Iris pigment epithelial cell (primary cell): ENCODE measurements at places on chromosomes 16 and 17.
A peak's percentile ranks its signal among the peaks of the same experiment; 100 is the strongest.

DNA sequence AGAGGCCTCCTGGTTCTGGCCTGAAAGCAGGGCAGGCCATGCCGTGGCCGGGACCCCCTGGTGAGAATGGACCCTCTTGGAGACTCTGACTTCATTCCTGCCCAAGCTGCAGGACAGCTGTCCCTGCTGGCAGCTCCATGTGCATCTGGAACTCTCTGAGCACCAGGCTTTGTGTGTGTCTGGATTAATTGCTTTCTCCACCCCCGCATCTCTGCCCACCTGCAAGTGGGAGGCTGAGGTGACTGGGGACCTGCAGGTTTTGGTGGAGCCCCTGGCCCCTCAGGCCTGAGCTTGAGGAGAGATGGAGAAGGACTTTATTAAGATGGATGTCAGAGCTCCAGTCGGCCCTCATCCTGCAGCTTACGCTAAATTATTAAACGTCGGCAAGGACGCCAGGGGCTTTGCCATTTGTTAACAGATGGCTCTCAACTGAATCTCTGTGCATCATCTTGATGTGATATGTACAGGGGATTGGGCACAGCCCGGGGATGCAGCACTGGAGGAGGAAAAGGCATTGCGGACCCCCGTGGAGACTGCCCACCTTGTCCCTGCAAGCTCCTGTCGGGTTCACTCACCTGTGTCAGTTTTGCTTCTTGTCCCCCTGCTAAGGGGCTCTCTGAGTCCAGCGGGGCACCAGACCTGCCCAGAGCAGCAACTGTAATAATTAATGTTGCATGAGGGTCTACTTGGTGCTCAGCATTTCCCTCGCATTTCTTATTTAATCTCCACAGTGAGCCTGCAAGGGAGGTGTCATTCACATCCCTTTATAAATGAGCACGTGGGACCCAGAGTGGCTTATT lies 154.1 kb upstream of the RPL38 start:
- no peak for DNase-seq

- DNase-seq, result peak; percentile 62
Measured at GRCh38 chr16:12674071-12674470, 129.6 kb downstream of the CPPED1 start.

- no peak for DNase-seq
Measured at GRCh38 chr16:65394281-65394680, 272.4 kb upstream of the CDH11 start.

DNA sequence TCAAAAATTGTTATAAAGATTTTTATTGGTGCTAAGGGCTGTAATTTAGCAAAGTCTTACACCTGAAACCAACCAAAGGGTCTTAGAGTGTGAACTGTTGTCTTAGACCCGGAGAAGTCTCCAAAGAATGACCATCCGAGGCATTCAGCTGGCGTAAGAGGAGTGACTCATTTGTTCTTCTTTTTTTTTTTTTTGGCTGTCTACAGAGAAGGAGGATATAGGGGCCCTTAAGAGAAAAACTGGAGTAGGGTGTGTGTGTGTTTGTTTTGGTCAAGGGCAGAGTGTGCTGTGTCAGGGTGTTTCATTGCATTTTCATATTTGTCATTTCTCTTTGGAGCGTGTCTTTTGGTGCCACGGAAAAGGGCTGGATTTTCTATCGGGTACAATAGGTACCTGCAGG lies 508.0 kb downstream of the WWOX start:
- no peak for DNase-seq

- DNase-seq, result peak; percentile 53
Measured at GRCh38 chr16:57623251-57624043, 5.0 kb upstream of the ADGRG1 start.

- no peak for DNase-seq
Measured at GRCh38 chr17:3954086-3954485, 10.2 kb downstream of the ATP2A3 start.

- no peak for DNase-seq
Measured at GRCh38 chr16:24534620-24535019, 4.7 kb upstream of the RBBP6 start.
